ENCODE measurements at places on chromosomes 5 and 9.
A peak's percentile ranks its signal among the peaks of the same experiment; 100 is the strongest.

DNA sequence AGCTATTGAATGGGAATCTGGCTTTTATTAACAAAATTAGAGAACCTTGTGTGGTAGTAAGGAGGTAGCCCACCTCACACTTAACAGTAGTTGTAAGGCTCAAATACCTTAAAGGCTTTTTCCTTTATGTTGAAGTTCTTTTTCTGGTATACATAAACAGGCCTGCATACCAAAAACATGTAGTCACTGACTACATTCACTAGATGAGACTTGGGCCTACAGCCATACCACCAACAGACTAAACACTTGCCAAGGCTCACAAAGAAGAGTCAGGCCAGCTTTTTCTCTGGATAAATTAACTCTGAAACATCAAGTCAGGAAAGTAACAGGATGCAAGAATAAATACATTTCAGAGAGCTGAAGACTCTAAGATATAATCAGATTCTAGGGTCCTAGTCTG lies 78.6 kb upstream of the MPDZ start:
- DNase-seq: no peak

DNA sequence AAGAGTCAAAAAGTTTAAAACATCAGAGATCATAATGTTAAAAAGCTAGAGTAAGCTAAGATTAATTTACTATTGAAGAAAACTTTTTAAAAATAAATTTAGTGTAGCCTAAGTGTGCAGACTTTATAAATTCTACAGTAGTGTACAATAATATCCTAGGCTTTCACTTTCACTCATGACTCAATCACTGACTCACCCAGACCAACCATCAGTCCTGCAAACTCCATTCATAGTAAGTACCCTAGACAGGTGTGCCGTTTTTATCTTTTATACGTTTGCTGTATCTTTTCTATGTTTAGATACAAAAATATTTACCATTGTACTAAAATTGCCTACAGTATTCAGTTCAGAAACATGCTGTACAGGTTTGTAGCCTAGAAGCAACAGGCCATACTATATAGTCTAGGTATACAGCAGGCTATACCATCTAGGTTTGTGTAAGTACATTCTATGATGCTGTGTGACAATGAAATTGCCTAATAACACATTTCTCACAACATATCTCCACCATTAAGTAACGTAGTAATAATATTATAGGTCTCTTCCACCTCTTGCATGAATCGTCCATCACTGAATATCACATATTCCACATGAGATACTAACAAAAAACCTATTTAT lies 59.2 kb downstream of the MEGF9 start:
- no peak for DNase-seq

GRCh38 chr9:37029304-37029775 lies 4.7 kb downstream of the PAX5 start:
- DNase-seq: no peak

- DNase-seq: peak; percentile 27
Observed at GRCh38 chr5:81854485-81854884, 103.6 kb upstream of the SSBP2 start.

DNA sequence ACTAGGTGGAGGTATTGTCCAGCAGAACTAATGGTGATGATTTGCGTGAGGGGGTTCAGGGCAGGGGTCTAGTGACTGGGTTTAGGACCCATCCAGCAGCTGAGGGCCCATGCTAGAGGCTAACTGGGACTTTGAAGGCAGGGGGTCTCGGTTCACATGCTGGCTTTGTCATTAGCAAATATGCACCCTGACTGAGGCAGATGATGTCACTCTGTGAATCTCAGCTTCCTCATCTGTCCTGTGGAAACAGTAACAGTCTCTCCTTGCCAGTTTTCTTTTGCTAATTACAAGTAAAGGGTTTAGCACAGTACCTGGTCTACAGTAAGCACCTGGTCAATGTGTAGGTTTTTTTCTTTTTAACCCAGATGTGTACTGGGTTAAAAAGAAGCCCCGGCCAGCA lies 5.2 kb downstream of the SH2D3C start:
- DNase-seq: no peak

- DNase-seq: no peak
Observed at GRCh38 chr9:137759117-137759516, 118.5 kb upstream of the CACNA1B start.

DNA sequence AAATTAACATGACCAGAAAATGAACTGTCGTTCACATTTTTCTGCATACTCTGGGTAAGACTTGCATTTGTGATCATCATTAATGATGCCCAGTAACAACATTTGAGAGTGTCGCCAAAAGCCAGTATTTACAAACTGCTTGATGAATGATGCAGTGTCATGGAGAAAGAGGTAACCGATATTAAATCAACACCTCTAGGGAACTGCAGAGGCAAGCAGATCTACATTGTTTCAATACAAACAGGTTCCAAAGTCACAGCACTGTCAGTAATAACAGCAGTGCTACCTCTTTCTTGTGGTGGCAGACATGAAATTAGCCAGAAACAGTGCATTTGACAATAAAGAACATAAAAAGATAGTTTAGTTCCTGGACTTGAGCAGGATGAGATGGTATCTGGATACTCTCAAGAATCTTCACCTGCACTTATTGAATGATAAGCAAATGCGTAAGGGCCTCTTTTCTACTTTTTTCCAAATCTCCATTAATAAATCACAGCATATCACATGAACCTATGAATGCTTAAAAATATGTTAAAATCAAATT lies 456.6 kb downstream of the ARHGEF28 start:
- DNase-seq: no peak

- DNase-seq: peak; percentile 79
Observed at GRCh38 chr5:132065351-132065937, 5.0 kb downstream of the IL3 start.

DNA sequence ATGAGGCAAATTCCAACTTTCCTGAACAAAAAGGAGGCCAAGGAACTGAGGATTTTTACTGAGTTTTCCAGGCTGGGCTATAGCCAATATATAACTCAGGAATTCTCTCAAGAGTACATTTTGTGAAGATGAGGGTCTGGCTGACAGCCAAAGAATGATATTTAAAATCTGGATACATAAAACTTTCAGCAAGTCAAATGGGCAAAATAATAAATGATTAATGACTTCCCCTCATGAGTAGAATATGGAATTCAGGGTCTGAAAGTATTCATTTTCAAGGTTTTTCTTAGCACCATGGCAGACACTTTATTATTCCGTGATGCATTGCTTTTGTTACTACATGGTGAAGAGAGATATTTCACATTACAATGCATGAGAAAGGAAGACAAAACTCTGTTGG lies 7.8 kb downstream of the FAM81B start:
- DNase-seq: no peak

DNA sequence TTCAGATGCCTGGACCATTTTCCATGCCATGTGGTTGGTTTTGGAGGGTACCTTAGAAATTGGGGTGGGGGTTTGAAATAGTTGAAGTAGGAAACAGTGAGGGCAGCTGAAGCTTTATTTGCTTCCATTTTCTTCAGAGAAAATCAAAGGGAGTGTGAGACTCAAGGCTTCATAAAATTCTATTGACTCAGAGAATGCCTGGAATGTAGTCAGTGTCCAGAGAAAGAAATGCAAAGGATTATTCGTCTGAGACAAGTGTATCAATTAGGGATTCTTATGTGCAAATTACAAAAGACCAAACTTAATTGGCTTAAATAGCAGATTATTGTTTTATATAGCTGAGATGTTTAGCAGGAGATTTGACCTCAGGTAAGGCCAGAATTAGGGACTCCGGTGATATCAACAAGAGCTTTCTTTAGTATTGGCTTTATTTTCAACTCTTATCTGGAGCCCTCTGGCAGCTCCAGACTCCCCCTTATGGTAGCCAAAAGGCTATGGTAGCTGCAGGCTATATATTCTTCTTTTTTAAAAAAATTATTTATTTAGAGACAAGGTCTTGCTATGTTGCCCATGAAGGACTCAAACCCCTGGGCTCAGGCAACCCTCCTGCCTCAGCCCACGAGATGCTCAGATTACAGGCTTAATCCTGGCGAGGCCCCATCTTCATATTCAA lies 38.9 kb downstream of the PTTG1 start:
- DNase-seq: no peak

GRCh38 chr9:20084125-20084524 lies 295.3 kb upstream of the SLC24A2 start:
- no peak for DNase-seq

DNA sequence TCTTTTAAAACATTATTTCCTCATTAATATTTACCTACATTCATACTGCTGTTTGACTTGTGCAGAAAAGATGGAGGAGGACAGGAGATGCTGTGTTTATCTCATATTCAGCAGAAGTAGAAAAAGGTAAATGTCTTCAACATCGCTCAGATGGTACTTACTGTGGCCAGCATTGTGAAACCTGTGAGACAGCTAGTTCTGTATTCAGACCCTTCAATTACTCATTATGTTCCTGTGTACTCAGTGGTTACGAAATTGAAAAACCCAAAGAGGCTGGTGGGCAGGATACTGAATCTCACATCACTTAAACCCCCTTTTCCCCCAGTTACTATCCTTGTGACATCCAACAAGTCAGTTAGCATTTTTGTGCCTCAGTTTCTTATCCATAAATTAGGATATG lies 216.0 kb downstream of the KDM4C start:
- DNase-seq: no peak

DNA sequence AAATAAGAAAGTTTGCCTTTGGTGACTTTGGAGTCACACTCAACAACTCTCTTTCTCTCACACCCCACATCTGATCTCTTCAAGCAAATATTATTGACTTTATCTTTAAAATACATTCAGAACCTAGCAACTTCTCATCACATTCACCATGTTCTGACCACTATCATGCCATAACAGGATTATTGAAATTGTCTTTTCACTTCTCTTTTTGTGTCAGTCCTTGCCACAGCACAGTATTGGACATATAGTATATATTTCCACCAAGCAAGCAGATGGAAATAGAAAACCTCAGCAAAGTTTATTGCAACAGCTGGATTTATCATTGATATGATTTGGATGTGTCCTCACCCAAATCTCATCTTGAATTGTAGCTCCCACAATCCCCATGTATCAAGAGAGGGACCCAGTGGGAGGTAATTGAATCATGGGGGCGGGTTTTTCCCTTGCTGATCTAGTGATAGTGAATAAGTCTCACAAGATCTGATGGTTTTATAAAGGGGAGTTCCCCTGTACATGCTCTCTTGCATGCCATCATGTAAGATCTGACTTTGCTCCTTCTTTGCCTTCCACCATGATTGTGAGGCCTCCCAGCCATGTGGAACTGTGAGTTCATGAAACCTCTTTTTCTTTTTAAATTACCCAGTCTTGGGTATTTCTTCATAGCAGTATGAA lies 26.9 kb upstream of the ITGA1 start:
- DNase-seq: no peak

GRCh38 chr5:180366326-180366725 lies 13.2 kb upstream of the GFPT2 start:
- DNase-seq: no peak

GRCh38 chr5:38465061-38465460 lies 91.4 kb downstream of the LIFR start:
- DNase-seq: peak; percentile 61

GRCh38 chr9:38022995-38023394 lies 46.0 kb downstream of the SHB start:
- DNase-seq: peak; percentile 38

- no peak for DNase-seq
Observed at GRCh38 chr5:149635394-149635793, 54.1 kb downstream of the ARHGEF37 start.

DNA sequence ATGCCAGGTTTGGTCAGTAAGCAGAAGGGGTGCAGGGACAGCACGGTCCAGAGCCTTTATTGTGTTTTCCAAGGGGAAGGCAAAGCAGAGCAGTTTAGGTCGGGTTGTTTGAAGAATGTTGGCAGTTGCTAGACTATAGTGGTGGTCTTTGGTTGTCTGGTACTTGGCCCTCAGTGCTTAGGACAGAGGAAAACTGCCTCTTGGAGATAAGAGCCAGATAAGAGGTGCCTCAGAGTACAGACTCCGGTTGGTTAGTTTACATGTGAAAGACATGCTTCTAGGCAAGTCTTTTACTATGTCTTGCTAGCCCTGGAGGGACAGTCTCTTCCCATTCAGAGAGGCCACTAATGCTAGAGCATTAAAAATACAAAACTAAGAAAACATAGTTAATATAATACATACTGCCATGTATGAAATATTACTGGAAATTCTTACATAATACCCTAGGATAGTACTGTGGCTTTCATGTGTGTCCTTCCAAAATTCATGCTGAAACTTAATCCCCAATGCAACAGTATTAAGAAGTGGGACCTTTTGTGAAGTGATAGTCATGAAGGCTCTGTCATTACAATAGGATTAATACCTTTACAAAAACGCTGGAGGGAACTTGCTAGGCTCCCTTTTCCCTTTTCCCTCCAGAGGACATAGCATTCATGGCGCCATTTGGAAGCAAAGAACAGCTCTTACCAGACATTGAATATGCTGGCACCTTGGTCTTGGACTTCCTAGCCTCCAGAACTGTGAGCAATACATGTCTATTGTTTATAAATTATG lies 280.4 kb downstream of the TMEM167A start:
- no peak for DNase-seq

DNA sequence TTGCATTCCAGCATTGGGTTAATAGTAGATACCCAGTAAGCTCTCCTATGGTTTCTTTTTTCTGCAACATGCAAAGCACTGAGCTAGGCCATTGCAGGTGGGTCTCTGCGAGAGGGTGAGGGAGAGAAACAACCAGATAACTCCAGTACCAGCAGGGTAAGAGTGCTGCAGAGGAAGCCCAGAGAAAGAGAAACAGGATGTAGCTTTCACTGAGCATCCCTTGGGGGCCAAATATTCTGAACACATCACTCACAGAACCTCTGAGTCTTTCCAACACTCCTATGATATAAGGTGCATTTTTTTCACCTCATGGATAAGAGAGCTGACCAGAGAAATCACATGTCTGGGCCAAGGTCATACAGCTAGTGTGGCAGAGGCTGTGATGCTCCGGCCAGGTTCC lies 76.7 kb downstream of the TRIM32 start:
- DNase-seq: no peak

DNA sequence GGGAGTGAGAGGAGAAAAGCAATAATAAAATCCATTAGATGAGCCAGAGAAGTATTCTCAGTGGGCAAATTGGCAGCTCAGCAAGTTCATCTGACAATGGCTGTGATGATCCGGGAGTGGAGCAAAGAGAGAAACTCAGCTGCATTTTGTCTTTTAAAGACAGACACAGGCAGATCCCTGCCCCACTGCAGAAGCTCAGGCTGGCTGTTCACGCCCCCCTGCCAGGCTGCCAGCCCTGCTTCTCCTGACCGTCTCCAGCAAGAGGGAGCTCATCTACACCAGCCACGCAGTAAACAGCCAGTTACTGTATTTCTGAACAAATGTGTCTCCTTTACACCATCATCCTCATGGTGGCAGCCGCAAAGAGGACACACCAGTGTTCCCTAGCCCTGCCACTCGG lies 114.3 kb upstream of the SARDH start:
- DNase-seq: no peak

DNA sequence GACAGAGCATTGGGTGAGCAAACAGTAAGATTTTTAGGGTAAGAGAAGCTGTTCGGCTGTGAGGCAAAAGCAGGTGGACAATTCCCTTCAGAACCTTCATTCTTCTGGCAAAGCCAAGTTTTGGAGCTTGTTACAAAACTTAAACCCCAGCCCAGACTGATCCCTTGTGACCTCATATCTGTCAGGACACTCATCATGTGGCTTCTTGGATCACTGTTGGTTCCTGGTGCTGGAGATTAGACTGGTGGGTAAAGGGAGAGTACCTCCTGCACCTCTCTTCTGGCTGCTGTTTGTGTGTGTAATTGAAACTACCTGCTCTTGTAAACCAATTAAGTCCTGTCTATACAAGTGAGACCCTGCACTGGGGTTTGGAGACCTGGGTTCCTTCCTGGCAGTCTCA lies 21.0 kb downstream of the LARP1 start:
- no peak for DNase-seq

- DNase-seq: peak; percentile 69
Observed at GRCh38 chr5:57698802-57699201, 216.2 kb upstream of the ACTBL2 start.
